HFF-Myc (cell line): ENCODE measurements at places on chromosomes 4 and X.

- DNase-seq = no peak
Observed at GRCh38 chr4:159197885-159198269, 95.0 kb downstream of the RAPGEF2 start.

DNA sequence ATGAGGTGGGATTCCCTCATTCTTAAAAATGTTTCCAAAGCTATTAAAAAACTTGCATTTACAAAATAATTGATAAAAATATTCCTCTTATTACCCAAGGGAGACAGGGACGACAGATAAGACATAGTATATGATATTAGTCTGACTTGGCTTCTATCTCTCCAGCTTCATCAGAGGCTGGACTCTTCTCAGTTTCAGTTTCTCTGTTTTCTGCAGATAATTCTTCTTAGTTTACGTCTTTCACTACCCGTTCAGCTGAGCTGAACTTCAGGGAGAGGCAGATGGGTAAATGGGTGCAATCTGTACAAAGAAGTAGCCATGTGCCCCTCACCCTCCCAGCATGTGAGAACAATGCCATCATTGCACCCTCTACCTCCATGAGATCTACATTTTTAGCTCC, 214.0 kb upstream of the SLIT2 start:
- DNase-seq = no peak

GRCh38 chr4:41141900-41142299, 72.4 kb downstream of the APBB2 start:
- DNase-seq = no peak

DNA sequence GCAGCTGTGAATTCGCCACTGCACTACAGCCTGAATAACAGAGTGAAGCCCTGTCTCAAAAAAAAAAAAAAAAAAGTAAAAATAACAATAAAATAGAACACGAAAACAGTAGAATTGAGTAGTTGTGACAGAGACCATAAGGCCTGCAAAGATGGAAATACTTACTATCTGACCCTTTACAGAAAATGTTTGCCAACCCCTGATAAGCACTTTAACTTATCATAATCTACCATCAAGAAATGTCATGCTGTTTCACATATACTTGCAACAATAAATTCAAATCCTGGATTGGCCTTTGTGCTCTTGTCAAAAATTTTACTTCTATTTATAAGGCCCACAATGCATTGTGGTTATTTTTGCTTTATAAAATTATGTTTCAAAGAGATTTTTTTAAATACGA, 75.5 kb downstream of the ING2 start:
- no peak for DNase-seq

DNA sequence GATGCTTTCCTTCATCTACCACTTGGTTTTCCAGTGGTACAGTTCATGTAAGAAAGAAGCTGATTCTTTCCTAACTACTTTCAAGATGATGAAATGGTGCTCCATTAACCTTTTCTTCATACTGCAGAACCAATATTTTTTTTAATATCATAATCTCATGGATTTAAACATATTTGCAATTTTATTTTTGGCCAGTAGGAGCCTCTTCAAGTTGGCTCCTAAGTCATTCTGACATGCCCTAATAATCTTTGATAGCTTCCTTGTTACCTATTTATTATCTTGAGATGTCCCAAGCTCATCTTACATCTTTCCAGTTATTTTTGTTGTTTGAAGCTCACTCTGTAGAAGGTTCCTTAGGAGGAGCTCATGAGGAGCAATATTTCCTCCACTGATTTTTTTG, 170.2 kb downstream of the APBB2 start:
- DNase-seq = no peak

GRCh38 chrX:11059933-11060332, 51.2 kb upstream of the HCCS start:
- no peak for DNase-seq

- DNase-seq = no peak
Observed at GRCh38 chrX:13702111-13702789, 13.3 kb downstream of the RAB9A start.

GRCh38 chr4:106201373-106201772, 114.6 kb downstream of the TBCK start:
- DNase-seq = no peak
